ENCODE measurements at places on chromosomes 2 and 18. TPM values are rescaled to one million over a fixed set of nuclear protein-coding genes. Genes with fewer than 3 reads are reported as not detected.
A peak's percentile ranks its signal among the peaks of the same experiment; 100 is the strongest.

DNA sequence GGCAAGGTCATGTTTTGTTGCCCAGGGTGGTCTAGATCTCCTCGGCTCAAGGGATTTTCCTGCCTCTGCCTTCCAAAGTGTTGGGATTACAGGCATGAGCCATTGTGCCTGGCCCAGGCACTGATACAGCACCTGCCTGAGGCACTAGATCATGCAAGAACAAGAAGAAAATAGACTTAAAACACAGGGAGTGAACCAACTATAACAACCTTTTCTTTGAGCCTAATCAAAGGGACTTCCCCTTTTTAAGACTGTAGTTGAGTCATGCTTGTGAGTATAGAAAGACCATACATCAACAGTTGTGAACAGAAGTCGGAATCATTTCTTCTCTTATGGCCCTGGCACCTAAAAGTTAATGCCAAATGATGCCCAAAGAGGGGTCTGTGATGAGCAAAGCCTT, 47.9 kb upstream of the MAPRE2 start:
- H3K4me3 ChIP-seq, result no peak overlapping the region
- H3K36me3 ChIP-seq, result no peaks in the 10 kb centered on the region
- no peak for DNase-seq
- peaks cover 6% of the 10 kb centered on the region for H3K4me1 ChIP-seq

CTNNA2 gene
- total RNA-seq, result not detected

DNA sequence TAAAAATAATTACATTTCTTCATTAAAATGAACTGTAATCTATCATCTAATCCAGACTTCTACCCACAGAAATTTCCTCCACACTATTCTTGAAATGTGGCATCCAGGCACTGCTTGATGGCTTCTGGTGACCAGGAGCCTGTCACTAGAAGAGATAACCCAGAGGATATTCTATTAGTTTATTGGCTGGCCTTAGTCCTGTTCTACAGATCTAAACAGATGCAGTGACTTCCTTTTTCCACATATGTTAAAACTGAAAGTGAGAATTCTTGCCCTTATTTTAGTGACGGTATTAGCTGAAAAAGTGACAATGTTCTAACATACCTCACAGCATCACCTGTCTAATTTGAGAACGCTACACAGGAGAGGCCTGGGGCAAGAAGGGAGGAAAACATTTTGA, 775.4 kb downstream of the TSN start:
- H3K27me3 ChIP-seq, result no peaks in the 10 kb centered on the region
- H3K4me1 ChIP-seq, result no peaks in the 10 kb centered on the region
- H3K36me3 ChIP-seq, result no peaks in the 10 kb centered on the region
- no peak for DNase-seq
- H3K27ac ChIP-seq, result no peak overlapping the region
- H3K4me3 ChIP-seq, result no peak overlapping the region

DNA sequence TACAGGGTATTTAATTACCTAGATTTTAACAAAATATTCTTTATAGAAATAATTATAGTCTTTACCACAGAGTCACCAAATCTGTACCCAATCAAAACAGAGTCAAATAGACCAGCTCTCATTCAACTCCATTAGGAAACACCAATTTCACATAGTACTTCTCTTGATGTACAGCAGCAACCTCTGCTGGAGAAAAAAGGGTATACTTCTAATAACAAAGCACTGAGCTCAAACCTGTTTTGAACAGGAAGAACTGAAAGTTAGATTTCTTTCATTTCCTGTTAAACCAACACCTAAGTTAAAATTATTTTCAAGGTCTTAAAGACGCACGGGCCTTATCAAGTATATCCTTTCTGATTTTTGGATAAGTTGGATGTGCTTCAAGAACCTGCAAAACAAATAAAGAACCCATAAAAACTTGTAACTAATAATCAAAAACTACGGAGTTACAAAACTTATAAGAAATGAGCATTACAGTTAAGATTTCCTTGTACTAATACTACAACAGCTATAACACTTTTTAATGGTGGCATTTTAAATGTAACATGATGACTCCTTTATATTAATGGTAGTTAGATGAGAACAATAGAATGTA, 79.0 kb downstream of the TTC21B start:
- H3K27ac ChIP-seq, result no peak overlapping the region
- peaks cover 23% of the 10 kb centered on the region for H3K4me1 ChIP-seq
- H3K36me3 ChIP-seq, result peaks cover 8% of the 10 kb centered on the region
- DNase-seq, result no peak
- no peaks in the 10 kb centered on the region for H3K27me3 ChIP-seq
- H3K4me3 ChIP-seq, result no peak overlapping the region

CNGA3 gene
- total RNA-seq, result not detected

KHK gene
- 9.5 TPM for total RNA-seq

USP37 gene
- 51.7 TPM for total RNA-seq

TWSG1 gene
- total RNA-seq, result 14.9 TPM

XDH gene
- 0.16 TPM for total RNA-seq

DNA sequence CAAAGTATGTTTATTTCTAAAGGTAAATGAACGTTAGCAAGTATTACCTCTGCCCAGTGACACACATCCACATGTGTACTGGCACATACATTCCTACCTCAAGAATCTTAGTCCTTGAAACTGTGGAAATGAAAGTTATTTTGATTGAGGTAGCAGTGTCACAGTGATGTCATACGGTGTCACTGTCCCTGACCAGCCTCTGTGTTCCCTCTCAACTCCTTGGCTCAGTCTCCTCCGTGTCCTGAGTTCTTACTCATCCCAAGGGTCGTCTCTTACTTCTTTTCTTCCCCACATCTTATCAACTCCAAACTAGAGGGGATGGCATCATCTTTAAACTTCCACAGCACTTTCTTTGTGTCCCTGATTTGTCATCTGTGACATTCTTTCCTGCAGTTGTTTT, 3.3 kb downstream of the NCK2 start:
- peaks cover 63% of the 10 kb centered on the region for H3K36me3 ChIP-seq
- H3K4me3 ChIP-seq, result peak overlapping the region; percentile 94
- peaks cover 57% of the 10 kb centered on the region for H3K4me1 ChIP-seq
- no peaks in the 10 kb centered on the region for H3K27me3 ChIP-seq
- H3K27ac ChIP-seq, result peak overlapping the region; percentile 98
- peak; percentile 48 for DNase-seq

- H3K27ac ChIP-seq, result no peak overlapping the region
- no peaks in the 10 kb centered on the region for H3K4me1 ChIP-seq
- no peaks in the 10 kb centered on the region for H3K36me3 ChIP-seq
- peaks cover 2% of the 10 kb centered on the region for H3K27me3 ChIP-seq
- DNase-seq, result no peak
Observed at GRCh38 chr2:16185801-16186272, 245.5 kb downstream of the MYCN start.

- no peak overlapping the region for H3K27ac ChIP-seq
- DNase-seq, result no peak
- no peaks in the 10 kb centered on the region for H3K36me3 ChIP-seq
Observed at GRCh38 chr18:59549503-59550173, 147.6 kb downstream of the CCBE1 start.

ABCG8 gene
- not detected for total RNA-seq

DNA sequence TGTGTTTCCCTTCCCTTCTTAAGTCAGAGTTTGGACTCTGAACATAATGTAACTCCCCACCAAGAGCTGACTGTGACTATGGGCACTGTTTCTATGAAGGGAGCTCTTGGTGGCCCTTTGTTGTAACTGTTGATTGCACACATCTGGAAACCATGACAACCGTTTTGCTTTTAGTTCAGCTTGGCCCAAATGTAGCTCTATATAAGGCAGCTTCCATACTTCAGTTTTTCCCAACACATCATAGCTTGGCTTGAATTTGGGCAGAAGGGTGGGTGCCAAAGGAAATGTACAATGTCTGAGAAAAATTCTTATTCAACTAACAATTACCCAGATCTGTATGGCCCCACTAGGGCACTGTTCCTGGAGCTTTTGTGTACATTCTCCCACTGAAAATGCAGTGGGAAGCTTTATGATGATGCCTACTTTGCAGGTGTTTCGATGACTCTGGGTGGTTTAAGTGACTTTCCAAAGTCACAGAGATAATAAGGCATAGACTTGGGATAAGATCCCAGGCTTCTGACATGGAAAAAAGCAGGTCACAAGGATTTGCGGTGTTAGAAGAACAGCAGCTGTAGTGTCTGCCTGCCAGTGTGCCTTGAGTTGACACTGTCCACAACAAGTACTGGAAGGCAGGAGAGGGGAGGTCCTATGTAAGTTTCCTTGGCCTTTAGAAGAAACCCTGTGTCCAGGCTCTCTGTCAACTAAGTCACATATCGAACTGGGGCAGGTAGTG, 2.4 kb upstream of the CETN1 start:
- no peaks in the 10 kb centered on the region for H3K36me3 ChIP-seq
- H3K4me3 ChIP-seq, result no peak overlapping the region
- H3K4me1 ChIP-seq, result no peaks in the 10 kb centered on the region
- no peak for DNase-seq
- H3K27me3 ChIP-seq, result no peaks in the 10 kb centered on the region

DNA sequence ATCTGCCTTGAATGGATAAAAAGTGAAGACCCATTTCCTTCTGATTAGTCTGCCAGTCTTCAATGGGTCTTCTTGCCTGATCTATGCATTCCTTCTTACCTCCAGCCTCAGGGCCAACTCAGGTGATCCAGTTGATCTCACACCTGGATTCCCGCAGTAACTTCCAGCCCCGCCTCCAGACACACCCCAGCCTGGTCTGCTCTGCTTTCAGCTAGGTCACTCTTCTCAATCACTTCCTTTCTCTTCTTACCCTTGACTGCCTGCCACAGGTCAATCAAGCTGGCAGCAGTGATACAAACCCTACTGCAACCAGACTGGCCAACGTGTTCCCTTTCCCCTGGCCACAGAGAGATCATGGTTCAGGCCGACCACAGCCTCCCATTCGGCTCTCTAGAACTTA, 263.6 kb downstream of the ZNF516 start:
- no peaks in the 10 kb centered on the region for H3K4me1 ChIP-seq
- H3K27ac ChIP-seq, result no peak overlapping the region
- H3K36me3 ChIP-seq, result no peaks in the 10 kb centered on the region

DNA sequence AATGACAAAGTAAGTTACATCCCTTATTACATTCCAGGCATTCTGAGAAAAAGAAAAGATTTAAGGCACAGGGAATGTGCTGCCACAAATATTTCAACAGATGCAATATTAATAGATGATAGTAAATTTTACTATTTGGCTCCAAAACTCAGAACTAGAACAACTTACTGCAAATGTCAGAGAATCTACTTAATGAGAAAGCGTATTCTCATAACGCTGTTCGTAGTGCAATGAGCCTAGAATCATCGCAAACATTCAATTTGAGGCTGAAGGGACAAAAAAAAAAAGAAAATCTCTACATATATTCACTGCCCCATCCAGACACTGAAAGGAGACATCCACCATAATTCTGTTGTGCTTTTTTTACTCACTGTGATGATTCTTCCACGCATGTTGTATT, 272.1 kb upstream of the DOK6 start:
- H3K36me3 ChIP-seq, result no peaks in the 10 kb centered on the region
- no peaks in the 10 kb centered on the region for H3K27me3 ChIP-seq
- H3K4me3 ChIP-seq, result no peak overlapping the region
- no peaks in the 10 kb centered on the region for H3K4me1 ChIP-seq
- no peak for DNase-seq
- H3K27ac ChIP-seq, result no peak overlapping the region

TNFRSF11A gene
- total RNA-seq, result 7.3 TPM

- no peaks in the 10 kb centered on the region for H3K4me1 ChIP-seq
- no peak for DNase-seq
- peaks cover 23% of the 10 kb centered on the region for H3K27me3 ChIP-seq
- no peak overlapping the region for H3K27ac ChIP-seq
- H3K36me3 ChIP-seq, result no peaks in the 10 kb centered on the region
Observed at GRCh38 chr2:174263997-174264396, 15.7 kb upstream of the OLA1 start.

AOX1 gene
- 0.69 TPM for total RNA-seq

GRCh38 chr2:206083602-206084438, 2.2 kb downstream of the INO80D start:
- peaks cover 7% of the 10 kb centered on the region for H3K36me3 ChIP-seq
- no peaks in the 10 kb centered on the region for H3K27me3 ChIP-seq
- H3K27ac ChIP-seq, result peak overlapping the region; percentile 98
- H3K4me1 ChIP-seq, result peaks cover 44% of the 10 kb centered on the region

FBLN7 gene
- total RNA-seq, result 7.9 TPM

DNA sequence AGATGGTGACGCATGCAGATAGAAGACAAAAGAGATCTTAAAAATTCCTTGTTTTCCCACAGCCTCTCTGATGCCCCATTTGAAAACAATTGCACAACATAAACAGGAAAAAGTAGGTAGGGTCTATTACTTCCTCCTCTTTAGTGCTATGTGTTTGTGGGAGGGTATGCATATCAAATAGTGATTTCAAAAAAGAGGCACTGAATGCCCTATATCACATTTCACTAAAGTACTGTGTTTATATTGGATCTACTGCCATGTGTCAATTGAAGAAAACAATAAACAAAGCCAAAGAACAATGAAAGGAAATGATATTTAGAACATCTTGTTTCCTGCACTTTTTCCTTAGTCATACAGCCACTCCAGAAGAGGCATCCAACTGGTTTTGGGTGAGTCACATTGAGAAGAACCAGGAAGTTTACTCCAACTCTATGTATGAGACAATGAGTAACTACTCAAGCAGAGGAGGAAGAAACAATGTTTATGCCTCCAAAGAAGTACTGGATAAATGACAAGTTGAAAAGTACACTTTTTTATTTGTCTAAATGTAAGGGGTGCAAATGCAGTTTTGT, 583.6 kb downstream of the FBXO15 start:
- no peaks in the 10 kb centered on the region for H3K4me1 ChIP-seq
- H3K27me3 ChIP-seq, result no peaks in the 10 kb centered on the region
- no peak for DNase-seq
- no peak overlapping the region for H3K4me3 ChIP-seq
- no peak overlapping the region for H3K27ac ChIP-seq

GRCh38 chr2:219281588-219281987, 2.4 kb downstream of the DNAJB2 start:
- no peak for DNase-seq
- H3K27ac ChIP-seq, result peak overlapping the region; percentile 89
- H3K36me3 ChIP-seq, result peaks cover 40% of the 10 kb centered on the region
- H3K27me3 ChIP-seq, result no peaks in the 10 kb centered on the region

Data from activated CD8-positive, alpha-beta T cell treated with anti-CD3 and anti-CD28 coated beads for 36 hours (primary cell).